ENCODE measurements at places on chromosomes 1 and 21.

GRCh38 chr1:9289711-9290485 is 2.8 kb upstream of the SPSB1 start:
- DNase-seq = peak; percentile 90

DNA sequence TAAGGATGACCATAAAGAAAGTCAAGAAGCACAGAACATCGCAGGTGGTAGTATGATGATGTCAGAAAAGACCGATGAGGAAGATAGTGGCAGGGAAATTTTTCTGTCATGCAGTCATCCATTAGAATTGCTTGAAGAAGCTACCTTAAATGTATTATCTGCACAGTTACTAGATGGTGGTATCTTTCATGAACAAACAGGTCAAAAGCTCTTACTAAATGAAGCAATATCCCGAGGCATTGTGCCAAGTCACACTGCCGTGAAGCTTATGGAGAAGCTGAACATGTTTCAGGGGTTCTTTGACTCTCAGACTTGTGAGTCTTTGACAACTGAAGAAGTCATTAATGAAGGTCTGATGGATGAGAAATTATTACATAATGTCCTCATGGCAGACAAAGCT is 128.8 kb downstream of the MACF1 start:
- no peak for DNase-seq

DNA sequence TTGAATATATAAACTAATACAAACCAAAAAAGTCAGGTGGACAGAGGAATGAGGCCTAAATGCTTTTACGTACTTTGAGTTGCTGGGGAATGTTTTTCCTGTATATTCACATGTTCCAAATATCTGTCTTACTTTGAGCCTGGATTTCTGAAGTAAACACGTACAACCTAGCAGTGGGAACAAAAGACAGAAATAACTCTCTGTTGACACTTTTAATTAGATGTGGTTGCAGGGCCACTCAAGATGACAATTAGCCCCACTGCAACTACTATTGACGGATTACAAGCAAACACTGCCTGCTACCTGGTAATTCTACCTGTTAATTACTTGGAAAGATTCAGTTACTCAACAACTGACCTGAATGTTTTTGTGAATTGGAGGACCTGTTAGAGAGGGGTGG is 196.9 kb downstream of the TTLL7 start:
- DNase-seq = no peak

GRCh38 chr1:118291661-118292060 is 106.6 kb upstream of the SPAG17 start:
- no peak for DNase-seq

DNA sequence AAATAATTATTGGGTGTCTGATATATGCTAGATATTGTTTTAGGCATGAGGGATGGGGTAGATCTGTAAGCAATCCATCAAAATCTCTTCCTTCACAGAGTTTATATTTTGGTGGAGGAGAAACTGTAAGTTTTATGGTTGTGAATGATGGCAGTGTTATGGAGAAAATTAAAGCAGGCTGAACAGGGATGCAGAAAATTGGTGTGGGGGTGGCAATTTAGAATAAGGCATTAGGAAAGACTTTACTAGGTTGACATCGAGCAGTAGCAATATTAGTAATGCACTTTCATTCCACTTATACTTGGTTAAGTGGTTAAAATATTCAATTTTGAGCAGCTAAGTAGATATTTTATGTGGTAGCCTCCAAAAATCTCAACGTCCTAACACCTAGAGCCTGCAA is 261.1 kb upstream of the SNX7 start:
- no peak for DNase-seq

- no peak for DNase-seq
Measured at GRCh38 chr1:151158751-151159251, 2.4 kb downstream of the TNFAIP8L2 start.

GRCh38 chr1:171999756-172000155 is 158.5 kb downstream of the DNM3 start:
- no peak for DNase-seq

- DNase-seq = no peak
Measured at GRCh38 chr1:6460301-6461050, 5.5 kb downstream of the TNFRSF25 start.

DNA sequence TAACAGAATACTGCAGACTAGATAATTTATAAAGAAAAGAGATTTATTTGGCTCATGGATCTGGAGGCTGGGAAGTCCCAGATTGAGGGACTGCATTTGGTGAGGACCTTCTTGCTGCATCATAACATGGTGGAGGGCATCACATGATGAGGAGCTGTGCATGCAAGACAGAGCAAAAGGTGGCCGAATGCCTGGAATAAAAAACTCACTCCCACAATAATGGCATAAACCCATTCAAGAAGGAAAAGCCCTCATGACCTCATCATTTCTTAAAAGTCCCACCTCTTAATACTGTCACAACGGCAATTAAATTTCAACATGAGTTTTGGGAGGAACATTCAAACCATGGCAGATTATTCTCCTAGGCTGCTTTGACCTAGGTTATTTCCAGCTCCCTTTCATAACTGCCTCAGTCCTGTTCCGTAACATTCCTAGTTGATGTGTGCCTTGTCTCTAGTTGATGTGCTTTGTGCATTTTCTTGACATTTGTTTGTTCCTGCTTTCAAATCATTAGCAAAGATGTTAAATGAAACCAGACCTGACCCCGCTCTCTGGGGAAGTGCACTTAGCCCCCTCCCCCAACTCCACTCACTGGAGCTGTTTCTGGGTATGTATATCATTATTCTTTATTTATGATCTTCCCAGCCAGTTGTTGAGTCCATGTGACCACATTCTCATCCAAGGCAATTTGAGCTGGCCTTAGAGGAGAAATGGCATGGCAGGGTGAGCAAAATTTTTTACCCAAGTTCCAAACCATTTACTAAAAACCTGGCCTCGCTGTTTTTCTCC is 148.5 kb downstream of the GDAP2 start:
- no peak for DNase-seq

DNA sequence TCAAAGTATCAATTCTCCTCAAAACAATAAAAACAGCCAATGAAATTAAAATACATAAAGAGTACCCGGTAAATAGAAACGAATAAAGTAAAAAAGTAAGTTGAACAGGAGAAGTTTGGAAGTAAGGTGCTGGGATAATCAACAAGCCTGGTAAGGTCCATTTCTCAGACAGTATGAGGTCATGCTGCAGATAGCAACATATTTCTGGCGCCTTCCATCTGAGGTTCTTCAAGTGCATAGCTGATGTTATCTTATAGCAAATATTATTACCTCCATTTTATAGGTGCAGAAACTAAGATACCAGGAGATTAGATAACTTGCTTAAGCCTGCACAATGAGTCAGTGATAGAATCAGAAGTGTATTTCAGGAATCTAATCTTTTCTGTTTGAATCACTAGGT is 23.7 kb upstream of the CEP350 start:
- DNase-seq = no peak

DNA sequence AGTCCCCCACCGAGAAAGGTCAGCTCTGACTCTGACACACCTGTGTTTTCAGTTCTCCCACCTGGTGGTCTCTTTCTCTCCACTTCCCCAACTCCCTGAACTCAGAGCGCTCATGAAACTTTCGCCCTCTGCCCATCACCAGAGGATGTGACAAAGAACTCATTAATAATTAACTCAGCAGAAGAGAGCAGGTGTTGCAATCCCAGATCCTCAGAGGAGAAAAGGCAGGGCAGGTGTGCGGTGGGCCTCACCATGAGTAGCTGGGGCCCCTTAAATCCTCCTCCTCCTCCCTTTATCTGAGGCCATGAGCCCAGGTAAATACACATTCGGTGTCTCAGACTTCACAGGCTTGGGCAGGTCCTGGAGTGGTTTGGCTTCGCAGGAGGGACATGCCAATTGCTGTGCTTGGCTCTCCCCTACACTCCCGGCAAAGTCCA is 1.7 kb upstream of the LAMB3 start:
- DNase-seq = no peak

GRCh38 chr1:20426923-20427322 is 59.1 kb downstream of the CAMK2N1 start:
- peak; percentile 86 for DNase-seq

DNA sequence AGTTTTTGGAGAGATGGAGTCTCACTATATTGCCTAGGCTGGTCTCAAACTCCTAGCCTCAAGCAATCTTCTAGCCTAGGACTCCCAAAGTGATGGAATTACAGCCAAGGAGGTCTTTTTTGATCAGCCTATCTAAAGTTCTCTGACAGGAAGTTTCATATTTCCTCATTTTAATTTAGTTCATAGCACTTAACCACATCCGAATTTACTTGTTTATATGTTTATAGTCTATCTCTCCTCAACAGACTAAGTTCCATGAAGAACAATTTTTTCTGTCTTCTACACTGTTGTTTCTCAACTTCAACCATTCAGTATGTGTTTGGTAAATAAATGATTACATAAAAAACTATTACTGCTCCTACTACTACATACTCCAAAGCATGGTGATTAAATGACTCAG is 47.9 kb downstream of the GON4L start:
- no peak for DNase-seq

DNA sequence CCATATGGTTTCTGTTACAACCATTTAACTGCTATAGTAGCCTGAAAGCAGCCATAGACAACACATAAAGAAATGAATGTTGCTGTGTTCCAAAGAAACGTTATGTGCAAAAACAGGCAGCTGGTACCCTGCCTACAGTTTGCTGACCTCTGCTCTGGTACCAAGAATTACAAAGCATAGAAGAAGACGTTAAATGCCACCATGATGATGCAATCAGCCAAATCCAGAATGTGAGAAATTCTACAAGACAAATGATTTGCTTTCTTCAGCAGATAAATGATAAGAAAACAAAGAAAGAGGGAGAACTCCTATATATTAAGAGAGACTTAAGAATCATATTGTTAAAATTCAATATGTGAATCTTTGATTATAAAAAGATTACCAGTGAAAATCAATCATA is 97.8 kb upstream of the PDE4B start:
- DNase-seq = no peak

DNA sequence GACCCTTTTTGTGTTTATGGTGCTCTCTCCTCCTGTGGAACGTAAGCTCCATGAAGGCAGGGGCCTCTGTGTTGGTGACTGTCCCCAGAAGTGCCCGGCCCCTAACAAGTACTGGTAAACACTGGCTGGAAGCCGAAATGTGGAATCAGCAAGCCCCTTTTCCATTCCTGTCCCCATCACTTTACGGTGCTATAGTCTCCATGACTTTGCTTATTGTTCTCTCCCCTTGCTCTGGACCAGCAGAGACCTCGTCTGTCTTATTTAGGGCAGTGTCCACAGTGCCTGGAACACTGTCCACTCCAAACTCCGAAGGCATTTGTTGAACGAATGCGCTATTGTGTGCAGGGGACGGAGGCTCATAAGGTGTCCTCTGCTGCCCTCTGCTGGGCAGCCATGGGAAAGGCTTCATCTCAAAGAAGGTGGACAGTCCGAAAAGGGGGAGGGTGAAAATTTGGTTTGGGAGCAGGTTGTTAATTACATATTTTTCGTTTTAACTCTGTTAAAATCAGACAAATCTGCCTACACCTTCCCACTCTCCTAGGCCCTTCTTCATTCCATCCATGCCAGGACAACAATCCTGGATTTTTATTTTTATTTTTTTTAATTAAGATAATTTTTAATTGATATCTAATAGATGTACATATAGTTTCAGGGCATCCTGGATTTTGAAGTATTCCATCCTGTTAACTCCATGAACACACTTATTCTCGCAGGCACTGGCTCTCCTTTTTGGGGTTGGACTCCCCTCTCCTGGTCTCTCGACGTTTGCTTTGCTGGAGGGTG is 115.6 kb downstream of the PGBD5 start:
- DNase-seq = peak; percentile 22
